ENCODE measurements at places on chromosomes 4 and X. TPM values are rescaled to one million over a fixed set of nuclear protein-coding genes. Genes with fewer than 3 reads are reported as not detected.
A peak's percentile ranks its signal among the peaks of the same experiment; 100 is the strongest.

Gene ADH1B
- not detected for total RNA-seq

Gene CCNA2
- 140 TPM for total RNA-seq

Gene UGT2B11
- total RNA-seq = not detected

Gene ATP2B3
- not detected for total RNA-seq

Gene FATE1
- total RNA-seq = not detected

Gene MAGEA2
- total RNA-seq = not detected

Gene SH2D1A
- not detected for total RNA-seq

Gene ACE2
- not detected for total RNA-seq

Gene STK32B
- not detected for total RNA-seq

DNA sequence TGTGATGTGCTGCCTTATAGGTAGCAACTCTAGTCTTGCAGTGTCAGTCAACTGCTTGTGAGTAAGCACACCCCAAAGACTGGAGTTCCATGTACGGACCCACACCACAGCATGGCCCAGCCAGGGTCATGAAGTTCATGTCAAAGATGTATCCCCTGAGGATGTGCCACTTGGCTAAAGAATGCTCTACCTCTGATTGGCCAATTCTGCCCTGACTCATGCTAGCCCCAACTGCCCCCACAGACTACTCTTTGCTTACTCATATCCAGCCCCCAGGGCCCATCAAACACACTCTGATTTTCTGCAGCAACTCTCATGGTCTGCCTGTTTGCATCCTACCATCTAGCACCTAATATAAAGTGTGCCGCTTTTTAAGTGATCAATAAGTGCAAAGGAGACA is 62.5 kb downstream of the CHRDL1 start:
- DNase-seq = no peak

DNA sequence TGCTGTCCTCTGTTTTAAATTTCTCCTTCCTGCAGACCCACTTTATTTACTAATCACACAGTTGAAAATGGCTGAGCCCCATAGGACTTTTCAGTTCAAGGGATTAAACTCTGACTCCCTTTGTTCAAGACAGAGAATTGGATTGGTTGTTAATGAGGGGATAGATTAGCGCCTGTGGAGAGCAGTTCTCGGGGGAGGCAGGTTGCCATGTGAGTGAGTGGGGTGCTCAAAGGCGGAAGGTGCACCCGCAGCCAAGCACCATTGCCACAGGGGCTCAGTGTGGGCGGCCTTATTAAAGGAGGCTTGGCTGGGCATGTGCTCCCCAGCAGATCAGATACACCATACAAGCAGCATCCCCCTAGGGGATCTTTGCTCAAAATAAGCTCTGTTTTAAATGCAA is 7.9 kb upstream of the CBR4 start:
- DNase-seq = no peak

DNA sequence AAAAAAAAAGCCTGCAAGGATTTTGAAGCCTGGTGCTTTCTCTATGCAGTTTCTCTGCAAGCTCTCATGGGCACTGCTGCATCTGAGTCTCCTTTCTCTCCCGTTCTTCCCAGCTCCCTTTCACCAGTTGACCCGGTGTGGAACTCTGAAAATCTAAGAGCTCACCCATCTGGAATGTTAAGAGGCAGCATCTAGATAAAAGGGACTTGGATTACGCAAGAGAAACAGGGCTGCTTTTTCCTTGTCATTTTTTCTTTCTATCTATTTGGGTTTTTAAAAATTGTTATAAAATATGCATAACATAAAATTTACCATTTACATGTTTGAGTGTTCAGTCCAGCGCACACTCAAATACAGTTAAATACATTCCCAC is 95.2 kb upstream of the RPS6KA3 start:
- DNase-seq = no peak

- no peak for DNase-seq
These were observed at the start of gene PDZD4 for GRCh38 chrX:153829799-153830639. TSS of gene PDZD4 (minus strand) at chrX:153830544. CDS start at chrX:153830298, 246 bp downstream.

DNA sequence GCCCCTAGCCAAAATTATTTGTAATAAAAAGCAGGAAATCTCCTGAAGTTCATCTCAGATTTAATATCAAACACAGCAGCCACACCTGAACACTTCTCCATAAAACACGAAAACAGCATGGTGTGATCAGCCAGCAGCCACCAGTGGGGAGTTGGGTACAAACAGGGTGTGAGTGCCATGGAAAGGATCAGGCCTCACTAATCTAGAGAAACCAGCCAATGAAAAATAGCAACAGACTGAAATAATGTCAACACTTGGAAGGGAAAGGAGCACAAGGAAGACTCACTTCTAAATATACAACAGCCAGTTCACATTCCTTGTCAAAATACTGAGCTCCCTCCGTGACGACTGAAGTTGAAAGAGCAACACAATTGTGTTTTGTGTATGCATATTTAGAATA is 46.0 kb downstream of the SLC7A11 start:
- no peak for DNase-seq

DNA sequence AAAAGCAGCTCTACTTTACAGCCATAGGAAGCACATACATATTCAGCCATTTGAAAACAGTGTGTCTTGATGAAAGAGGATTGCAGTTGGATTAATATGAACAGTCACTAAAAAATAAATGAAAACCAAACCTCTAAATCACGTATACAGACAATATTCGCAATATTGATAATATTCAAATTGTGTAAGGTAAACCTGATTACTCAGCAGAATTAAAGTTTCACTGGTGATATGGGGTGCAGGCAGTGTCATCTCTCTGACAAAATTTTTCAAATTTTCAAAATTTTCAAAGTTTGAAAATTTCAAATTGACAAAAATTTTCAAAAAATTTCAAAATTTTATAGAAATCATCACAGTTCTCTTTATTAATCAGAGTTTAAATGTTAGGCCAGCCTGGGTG is 55.7 kb downstream of the FAT4 start:
- no peak for DNase-seq

DNA sequence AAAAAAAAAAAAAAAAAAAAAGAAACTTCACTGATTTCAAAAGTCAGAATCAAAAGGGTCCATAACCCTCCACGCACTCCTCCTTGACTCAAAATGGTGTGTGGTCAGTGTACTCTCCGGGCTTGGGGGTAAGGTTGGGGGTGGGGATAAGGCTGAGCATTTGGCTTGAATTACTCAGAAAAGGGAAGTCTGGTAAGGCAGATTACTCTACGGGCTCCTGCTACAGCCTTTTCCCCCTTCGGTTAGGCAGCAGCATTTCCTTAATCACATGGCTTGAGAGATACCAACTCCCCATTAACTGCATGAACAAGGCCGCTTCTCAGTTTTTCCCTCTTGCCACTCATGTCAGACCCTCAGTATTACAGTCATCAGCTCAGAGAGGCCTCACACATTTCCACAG is 135.4 kb upstream of the DUSP21 start:
- DNase-seq = no peak

DNA sequence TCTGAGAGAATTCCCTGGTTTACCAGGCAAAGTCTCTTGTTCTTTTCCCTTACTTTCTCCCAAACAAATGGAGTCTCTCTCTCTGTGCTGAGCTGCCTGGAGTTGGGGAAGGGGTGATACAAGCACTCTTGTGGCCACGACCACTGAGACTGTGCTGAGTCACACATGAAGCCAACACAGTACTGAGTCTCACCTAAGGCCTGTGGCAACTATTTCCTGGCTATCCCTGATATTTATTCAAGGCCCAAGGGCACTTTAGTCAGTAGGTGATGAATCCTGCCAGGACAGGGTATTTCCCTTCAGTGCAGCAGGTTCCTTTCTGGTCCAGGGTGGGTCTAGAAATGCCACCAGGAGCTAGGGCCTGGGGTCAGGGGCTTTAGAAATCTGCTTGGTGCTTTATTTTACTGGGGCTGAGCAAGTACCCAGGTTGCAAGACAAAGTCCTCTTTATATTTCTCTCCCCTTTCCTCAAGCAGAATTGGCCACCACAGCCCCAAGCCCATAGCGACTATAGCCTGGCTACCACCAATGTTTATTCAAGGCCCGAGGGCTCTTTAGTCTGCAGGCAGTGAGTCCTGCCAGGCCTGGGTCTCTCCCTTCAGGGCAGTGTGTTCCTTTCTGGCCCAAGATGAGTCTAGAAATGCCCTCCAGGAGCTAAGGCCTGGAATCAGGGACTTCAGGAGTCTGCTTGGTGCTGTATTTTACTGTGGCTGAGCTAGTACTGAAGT is 10.5 kb downstream of the ARL13A start:
- peak; percentile 44 for DNase-seq

DNA sequence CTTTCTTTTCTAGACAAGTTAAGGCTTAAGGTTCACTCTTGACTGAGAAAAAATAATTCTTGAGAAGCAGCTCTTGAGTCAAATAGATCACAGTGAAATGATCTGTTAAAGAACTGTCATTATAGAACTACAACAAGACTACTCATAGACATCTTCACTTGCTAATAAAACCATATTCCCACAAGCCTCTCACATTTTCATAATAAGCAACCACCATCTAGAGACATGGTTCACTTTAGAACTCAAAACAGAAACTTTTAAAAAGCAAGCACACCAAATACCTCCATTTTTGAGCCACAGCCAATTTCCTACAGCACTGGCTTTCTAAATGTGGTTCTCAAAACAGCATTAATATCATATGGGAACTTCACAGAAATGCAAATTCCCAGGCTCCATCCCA is 309.5 kb downstream of the TMA16 start:
- DNase-seq = no peak

GRCh38 chr4:1245481-1246051 is 3.4 kb downstream of the CTBP1 start:
- no peak for DNase-seq

- no peak for DNase-seq
These were observed 33.6 kb downstream of the BCOR start for GRCh38 chrX:40064055-40064597.

DNA sequence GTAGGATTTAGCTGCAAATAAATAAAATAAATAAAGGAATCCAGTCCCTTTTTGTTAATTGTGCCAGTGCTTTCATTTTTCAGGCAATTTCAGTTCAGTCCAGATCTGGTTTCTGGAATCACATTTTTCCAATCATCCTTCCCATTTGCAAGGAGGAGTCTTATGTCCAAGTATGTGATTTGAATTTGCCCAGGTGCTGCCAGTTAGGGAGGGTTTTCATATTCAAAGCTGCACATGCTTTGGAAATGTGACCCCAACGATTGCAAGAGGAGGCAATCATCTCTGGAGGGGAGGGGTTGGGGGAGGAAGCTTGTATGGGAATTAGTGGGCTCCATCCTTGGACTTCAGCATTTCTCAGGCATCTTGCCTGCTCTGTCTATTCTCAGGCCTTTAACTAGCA is 4.4 kb downstream of the PLAC1 start:
- no peak for DNase-seq

DNA sequence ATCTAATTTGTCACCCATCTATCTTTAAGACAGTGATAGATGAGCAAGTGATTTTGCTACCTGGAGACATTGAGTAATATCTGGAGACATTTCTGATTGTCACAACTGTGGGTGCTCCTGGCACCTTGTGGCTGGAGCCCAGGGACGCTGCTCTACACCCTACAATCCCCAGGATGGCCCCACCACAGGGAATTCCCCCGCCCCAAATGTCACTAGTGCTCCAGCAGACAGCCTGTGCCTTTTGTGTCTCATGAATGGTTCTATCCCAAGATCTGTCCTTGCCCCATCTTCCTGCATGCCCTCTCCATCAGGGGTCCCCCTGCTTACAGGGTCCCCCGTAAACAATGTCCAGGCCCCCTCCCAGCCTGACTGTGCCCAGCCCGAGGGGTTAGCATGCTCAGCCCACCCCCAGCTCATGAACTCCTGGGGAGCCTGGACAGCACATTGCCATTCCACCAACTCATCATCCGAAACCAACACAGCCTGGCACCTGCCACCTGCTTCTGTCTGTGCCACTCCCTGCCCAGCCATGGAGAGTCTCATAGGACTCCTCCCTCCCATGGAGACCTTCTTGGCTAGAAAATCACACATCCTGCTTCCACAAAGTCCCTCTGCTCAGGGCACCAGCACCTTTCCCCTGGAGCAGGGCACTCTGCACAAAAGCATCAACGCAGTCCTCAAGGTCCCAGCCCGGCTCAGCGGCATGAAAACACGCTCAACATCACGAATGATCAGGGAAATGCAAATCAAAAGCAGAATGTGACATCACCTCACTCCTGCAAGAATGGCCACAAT is 5.7 kb downstream of the P2RY8 start:
- no peak for DNase-seq

GRCh38 chr4:48668254-48669017 is 111.6 kb downstream of the FRYL start:
- no peak for DNase-seq

- DNase-seq = no peak
These were observed 10.1 kb downstream of the PDLIM3 start for GRCh38 chr4:185524888-185525863.

DNA sequence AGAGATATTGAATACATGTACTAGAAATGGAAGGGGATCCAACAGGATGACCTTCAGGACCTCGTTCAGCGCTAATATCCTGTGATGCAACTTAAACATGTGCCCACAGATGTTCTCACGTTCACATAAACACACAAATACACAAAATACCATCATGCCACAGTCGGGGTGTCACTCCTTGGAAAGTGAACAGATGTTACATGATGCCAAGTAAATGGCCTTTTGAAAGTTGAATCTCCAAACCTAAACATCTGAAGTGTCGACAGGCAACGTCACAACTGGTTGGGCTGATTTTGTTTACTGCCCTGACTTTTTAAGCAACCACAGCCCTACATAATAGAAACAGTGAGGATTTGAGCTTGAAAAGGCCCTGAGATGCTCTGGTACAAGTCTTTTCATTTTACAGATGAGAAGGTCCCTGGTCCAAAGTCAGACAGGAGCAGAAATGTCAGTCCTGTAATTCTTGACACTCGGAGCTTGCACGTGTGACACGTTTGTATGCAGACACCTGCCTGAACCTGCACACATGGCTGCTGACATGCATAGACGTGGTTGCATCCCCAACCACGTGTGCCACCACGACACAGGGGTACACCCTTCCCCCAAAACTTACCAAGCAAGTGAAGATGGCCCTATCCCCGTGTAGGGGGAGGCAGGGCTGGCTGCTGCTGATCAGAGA is 23.5 kb upstream of the BCORL1 start:
- DNase-seq = no peak

DNA sequence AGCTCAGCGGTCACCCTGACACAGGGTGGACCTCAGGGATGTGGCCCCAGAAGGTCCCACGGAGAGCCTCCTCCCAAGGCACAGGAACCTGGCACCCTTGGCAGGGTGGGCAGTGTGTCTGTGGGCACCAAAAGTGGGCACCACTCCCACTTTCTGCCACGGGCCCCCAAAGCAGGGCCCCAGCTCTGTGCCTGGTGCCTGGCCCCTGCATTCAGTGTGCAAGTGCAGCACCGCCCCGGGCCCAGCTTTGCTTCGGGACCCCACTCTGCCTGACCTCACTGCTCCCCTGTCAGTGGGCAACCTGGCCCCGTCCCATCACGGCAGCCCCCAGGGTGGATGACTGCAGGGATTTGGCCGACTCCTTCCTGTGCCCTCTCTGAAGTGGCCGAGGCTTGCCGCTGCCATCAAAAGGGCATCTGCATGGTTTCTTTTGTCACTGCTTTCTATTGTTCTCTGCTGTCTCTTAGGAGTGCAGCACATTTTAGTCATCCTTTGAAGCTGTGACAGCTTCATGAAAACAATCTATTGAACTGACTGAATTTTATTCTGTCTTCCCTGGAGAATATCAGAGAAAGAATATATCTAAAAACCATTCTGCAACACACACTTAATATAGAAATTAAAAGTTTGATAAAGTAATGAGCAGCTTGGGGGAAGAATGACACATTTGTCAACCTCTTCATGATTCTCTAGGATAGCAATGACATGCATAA is 302.4 kb downstream of the FAM47B start:
- no peak for DNase-seq
